Fibroblast of skin of left biceps (primary cell): ENCODE measurements at places on chromosomes 1 and 21.

- no peak for DNase-seq
These were observed 106.3 kb downstream of the TGFB2 start for GRCh38 chr1:218451415-218451814.

- no peak for DNase-seq
These were observed 3.7 kb downstream of the SEC16B start for GRCh38 chr1:177966199-177966598.

DNA sequence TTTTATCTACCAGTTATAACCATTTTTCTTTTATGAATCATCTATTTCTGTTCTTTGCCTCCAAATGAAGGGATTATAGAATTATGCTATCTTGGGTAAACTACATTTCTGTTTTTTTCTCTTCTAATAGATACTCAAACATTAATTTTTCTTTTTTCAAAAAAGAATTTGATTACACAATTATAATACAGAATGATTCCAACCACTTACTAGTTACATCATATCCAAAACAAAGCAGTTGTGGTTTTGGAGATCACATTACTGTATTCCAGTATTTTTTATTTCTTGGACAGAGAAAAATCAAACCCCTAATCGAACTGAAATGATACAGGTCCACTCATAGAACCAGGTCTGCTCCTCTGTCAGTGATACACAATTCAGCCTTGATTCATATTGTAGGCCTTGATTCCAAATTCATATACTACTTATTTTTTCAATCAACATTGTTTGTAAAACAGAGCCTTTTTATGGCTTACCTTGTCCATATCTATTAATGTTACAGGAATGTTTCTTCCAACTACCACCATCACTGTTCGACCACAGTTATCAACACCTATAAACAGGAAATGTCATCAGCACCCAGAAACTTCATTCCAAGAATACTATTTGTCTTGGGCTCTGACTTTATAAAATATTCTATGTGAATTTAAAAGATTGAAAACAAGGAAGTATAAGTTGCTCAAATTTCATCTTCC lies 43.2 kb downstream of the GDAP2 start:
- DNase-seq, result peak; percentile 50

GRCh38 chr1:168623003-168623828 lies 46.8 kb downstream of the XCL1 start:
- DNase-seq, result no peak

GRCh38 chr1:244099258-244099930 lies 48.3 kb downstream of the ZBTB18 start:
- no peak for DNase-seq

DNA sequence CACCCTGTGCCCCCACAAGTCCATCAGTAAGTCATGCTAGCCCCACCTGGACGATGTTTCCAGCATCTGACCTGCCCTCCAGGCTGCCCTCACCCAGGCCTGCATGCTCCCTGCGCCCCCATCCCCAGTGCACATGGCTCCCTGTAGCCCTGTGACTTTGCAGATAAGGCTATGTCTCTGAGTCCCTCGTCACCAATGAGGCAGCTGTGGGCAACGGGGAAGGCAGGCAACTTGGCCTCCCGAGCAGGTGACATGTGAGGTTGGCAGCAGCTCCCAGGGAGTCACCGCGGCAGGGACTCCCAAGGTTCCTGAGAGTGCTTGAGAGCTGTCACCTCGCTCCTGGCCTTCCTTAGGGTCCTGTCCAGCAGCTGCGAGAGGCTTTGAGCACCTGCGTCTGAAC lies 32.4 kb upstream of the AGPAT3 start:
- no peak for DNase-seq

- DNase-seq, result no peak
These were observed 178.8 kb upstream of the ZNF644 start for GRCh38 chr1:91200675-91201074.

- no peak for DNase-seq
These were observed 76.9 kb downstream of the COQ8A start for GRCh38 chr1:227016990-227017389.

- no peak for DNase-seq
These were observed 375.4 kb downstream of the COL11A1 start for GRCh38 chr1:102732927-102733326.

DNA sequence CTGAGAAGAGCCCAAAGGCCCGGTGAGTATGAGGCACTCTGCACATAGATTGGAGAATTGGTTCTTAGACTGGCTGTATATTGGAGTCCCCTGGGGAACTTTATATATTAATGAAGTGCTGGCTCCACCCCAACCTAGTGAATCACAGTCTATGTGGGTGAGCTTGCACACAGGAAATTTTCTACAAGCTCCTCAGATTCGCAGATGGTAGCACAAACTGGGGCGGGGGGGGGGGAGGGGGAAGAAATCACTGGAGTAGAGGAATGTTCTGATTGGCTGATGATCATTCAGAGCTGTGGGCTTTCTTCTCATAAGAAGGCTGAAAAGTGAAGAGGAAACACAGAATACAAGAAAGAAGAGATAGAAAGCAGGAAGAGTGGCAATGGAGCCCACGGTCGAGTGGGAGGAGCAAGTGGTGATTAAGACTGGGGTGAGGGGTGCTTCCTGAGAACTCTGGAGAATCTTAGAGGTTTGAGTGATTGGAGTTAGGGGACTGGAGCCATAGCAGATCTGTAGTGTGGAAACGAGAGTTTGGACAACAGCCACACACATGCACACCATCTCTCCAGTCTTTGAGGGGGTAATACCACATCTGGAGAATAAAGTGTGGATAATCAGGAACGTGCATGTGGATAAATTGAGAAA lies 465.9 kb upstream of the DAB1 start:
- DNase-seq, result peak; percentile 81

GRCh38 chr1:98556521-98557158 lies 104.9 kb upstream of the SNX7 start:
- no peak for DNase-seq

GRCh38 chr21:14947613-14948160 lies 117.1 kb downstream of the NRIP1 start:
- no peak for DNase-seq

GRCh38 chr1:43272576-43273571 lies 3.1 kb downstream of the TMEM125 start:
- no peak for DNase-seq

DNA sequence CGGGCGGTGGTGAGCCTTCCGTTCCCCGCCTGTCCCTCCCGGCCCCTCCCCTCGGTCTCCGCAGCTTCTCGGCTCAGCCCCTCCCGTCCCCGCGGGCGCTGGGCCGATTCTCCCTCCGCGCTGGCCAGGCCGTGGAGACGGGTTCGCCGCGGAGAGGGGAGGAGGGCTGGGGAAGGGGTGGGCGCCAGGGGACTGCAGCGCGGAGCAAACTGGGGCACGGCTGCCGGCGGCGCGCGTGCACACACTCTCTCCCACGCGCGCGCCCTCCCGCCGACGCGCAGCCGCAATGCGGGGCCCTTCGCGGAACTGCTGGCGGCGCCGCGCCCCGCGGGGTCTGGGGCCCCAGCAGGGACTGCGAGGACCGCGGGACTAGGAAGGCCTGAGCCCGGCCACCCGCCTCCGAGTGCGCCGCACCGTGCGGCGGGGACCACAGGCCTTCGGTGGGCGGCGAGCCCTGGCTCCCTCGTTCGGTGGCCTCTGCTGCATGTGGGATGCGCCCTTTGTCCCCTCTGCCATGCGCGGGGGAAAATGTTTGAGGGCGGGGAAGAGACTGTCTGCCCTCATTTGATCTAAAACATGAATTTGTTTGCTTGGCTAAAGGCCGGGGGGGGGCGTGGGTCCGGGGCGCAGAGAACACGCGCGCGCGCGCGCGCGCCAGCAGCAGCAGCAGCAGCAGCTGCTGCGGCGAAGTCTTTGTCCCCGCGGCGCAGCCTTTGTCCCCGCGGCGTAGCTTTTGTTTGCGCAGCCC lies 90.7 kb upstream of the VAMP3 start:
- peak; percentile 11 for DNase-seq

DNA sequence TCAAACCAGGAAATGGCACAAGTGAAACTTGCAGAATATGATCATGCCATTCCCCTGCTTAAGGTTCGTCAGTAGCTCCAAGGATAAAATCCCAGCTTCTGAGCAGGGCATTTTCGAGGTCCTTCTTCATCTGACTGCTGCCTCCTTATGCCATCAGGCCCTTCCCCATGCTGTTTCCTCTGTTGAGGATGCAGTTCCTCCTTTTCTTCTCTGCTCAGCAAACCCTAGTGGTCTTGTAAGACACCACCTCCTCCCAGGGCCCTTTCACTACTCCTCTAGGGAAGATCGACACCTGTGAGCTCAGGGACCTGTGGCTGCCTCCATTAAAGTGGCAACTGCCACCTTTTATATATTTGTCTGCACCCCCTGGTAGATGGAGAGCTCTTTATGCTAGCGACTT lies 62.1 kb upstream of the JUN start:
- no peak for DNase-seq

DNA sequence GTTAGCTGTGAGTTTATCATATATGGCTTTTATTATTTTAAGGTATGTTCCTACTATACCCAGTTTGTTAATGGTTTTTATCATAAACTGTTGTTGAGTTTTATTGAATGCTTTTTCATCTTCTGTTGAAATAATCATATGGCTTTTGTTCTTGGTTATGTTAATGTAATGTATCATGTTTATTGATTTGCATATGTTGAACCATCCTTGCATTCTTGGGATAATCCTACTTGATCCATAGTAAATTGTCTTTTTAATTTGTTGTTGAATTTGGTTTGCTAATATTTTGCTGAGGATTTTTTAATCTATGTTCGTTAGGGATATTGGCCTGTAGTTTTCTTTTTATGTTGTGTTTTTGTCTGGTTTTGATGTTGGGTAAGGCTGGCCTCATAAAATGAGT lies 185.6 kb downstream of the PAPPA2 start:
- DNase-seq, result no peak

- DNase-seq, result peak; percentile 94
These were observed 19.1 kb upstream of the NRDC start for GRCh38 chr1:51897699-51898031.

- peak; percentile 24 for DNase-seq
These were observed 12.4 kb upstream of the POFUT2 start for GRCh38 chr21:45299864-45300785.

DNA sequence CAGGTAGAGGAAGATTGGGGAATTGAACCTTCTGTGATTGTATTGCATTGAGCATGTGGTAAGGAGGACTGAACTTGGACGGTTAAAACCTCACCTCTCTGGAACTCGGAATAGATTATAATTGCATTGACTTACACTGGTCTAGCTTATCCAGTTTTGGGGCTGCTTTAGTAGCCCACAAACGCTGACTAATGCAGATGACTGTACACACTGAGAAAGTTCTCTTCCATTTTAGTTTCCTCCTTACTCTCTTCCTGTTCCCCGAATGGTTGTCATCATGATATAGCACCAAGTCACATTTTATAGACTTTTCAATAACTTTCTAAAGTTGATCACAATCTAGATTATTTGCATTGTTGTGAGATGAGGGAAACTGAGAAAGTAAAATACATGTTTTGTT lies 78.2 kb downstream of the NFIA start:
- DNase-seq, result no peak

GRCh38 chr21:14687268-14687625 lies 141.1 kb upstream of the SAMSN1 start:
- DNase-seq, result no peak

DNA sequence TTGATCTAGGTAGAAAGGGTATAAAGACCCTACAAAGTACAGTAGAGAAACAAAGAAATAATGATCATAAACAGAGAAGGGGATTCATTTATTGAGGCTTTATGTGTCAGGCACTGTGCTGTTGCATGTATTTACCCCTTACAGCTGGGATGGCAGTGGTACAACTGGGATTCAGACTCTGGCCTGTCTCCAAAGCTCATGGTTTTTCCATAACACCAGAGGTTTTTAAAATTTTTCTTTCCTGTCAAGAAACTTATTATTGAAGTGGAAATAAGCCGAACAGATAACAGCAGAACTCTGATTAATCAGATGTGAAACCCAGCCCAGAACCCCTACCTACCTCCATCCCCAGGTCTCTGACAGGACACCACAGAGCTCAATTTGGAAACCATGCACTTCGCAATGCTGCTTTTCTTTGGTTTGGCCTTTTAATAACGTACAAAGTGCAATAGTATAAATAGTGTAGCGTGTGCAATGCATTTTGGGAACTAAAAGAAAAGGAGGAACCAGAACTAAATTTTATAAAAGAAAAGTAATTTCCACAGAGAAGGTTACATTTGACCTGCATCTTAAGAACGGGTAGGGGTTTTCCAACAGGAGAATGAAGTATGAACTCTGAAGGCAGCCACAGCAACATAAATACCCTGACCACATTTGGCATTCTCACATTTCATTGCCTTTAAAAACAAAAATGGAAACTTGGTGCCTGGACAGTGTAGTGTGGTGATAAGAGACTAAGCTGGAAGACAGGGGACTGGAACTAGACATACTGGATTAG lies 92.0 kb upstream of the S1PR1 start:
- DNase-seq, result no peak

DNA sequence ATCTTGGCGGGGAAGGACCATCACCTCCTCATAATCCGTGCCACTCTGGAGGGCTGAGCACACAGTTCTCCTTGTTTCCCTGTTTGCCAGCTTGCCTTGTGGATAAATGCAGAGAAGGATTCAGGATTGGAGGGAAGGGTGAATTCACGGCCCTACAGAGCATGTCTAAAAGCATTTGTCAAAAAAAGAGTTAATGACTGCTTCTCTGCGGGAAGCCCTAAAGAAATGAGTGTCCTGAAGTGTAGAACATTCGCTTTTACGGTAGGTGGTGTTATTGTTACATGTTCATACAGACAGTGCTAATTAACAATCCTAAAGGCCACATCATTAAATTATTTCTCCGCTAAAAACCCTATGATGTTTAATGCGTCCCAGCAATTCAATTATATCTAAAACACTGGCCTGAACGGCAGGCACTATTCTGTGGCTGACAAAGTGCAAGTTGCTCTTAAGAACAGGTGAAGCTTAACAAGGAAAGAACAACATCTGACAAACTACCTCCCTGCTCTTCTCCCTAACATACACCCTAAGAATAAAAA lies 112.3 kb upstream of the NFIA start:
- DNase-seq, result no peak

DNA sequence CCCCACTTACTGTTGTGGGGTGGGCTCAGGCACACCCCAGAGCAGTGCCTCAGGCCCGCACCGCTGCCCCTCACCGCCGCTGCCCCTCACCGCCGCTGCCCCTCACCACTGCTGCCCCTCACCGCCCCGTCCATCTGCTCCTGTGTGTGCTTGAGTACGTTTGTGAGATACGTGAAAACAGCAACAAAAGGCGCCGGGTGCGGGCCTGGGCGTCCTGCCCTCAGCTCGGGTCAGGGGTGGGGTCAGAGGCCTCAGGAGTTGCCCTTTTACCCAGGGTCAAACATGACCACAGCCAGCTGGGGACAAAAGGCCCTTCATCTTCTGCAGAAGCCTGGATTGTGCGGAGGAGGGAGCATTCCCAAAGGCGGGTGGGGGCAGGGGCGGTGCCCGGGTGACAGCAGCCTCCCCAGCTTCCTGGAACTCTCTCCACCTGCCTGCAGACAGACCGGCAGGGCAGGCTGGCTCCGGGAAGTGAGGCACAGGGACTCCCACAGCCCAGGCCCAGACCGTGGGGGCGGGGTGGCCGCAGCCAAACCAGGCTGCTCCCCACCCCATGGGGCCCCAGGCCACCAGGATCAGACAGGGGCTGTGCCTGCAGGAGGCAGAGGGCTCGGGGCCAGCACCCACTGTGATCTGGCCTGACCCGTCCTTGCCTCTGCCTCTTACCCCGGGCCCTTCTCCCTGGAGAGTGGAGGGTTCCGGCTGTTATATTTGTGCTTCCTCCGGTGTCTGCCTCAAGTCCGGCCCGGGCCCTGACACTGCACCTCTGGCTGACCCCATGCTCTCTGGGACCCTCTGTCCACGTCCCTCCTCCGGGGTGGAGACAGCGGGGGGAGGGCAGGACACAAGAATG lies 2.3 kb upstream of the VWA1 start:
- DNase-seq, result no peak

GRCh38 chr1:64923294-64923718 lies 43.0 kb downstream of the JAK1 start:
- DNase-seq, result no peak
